ENCODE measurements at places on chromosomes 1 and 21.

DNA sequence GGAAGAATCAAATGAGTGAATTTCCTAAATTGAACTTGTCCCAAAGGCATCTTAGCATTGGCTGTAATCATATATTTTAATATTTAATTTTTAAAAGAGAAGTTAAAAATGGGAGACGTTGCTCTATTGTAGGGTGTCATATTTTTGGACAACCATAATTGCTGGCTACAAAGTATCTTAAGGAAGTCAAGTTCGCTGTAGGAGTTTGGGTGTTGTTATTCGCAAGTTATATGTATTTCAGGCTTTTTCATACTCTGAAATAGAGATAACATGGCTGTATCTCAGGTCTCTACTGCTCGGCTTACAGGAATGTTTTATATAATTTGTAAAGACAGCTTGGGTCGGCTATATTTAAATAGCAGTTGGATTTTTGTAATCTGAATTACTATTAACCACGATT, 852 bp downstream of the TMEM50A start:
- no peak for DNase-seq

DNA sequence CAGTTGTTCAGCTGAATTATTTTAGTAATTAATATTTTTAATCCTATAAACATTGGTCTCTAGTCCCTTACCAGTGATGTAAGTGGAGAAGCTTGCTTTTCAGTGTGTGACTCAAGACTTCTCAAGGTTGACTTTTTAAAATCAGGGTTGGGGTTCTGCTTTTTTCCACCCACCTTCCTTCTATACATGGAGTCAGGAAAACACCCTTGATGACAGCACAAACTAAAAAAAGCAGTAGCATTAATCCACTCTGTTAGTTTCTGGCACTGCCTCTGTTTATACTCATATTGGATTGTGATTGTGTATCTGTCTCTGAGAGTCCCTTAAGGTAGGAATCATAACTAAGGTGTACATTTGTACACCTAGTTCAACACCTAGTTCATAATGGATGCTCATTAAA, 8.3 kb upstream of the PLEKHO1 start:
- no peak for DNase-seq

DNA sequence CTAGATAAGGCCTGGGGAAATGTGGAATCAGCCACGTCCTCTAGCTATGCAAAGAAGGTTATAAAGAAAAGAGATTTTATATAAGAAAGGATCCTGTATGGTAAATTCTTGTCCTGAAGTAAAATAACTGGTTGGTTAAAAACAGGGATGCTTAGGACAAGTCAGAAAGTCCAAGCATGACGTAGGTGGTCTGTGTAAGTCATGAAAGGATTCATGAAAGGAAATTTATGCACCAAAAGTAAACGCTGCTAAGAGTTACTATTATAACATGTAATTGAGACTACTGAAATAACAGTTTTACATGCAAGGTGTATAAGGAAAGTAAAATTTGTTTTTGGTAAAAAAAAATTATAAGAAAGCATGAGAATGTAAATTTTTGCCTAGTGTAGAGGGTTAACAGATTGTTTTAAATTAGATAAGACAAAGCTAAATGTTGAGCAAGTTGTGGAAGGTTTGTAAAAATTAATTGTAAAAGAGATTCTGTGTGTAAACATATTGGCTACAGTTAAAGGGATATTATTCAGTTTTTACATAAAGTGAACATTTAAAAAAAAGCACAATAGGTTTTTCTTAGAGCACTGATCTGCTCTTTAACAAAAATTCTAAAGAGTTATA, 43.9 kb downstream of the PIGK start:
- DNase-seq: no peak

DNA sequence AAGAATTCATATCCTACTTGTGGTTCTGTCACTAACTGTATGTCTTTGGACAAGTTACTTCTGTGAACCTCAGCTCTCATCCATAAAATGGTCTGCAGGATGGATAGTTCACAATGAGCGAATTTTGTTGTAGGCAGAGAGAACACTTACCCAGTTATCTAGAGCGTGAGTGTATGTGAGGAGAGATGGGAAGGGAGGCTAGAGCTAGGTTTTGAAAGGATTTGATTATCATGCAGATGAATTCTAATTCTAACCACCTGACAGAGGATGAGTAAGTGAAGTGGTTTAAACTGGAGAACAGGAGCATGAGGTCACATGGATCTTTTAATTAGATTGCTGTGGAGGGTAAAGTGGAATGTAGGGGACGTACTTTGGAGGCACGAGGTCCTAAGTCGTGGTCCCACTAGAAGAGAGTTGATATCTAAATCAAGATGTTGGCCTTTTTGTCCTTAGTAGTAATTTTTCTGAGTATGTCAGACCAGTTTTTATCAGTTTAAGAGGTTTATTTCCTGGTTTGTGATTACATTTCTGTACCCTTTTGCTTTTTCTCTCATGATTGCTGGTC, 5.0 kb downstream of the SUCO start:
- no peak for DNase-seq

DNA sequence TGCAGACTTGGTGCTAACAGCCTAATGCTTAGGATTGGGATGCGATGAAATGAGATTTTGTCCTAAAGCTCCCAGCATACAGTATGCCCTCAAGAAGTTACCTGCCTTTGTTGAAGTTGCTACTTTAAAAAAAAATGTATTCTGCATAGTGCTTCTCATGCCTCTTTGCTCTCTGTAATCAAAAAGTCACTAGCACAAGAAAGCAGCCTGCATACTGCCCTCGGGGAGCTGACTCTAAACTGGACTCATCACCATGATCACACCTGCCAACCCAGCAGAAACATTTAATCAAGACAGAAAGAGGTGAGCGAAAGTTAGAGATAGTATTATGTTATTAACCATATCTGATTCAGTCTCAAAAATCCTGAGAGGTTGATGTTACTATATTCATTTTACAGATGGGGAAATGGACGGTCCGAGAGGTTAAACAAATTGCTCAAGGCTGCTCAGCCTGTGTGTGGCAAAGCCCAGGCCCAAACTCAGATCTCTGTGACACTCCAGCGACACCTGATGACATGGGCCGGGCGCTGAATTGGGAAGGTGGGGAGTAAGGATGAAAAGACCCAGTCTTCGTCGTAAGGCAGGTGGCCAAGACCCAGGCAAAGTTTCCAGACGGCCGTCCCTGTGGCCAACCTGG, 1.1 kb downstream of the BATF3 start:
- DNase-seq: peak; percentile 27

DNA sequence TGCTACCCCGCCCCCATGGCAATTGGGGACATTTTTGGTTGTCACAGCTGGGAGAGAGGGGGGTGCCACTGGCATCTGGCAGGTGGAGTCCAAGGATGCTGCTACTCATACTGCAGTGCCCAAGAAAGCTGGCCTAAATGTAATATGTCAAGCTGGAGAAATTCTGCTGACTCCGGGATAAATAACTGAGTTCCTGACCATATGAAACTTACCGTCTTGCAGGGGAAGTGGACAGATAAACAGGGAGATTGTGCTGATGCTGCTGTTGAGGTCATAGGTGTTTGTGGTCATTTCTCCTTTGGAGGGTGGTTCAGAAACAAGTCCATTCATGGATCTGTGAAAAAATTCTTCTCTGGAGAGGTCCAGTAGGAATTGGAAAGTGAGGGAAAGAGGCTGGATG, 54.4 kb downstream of the KAZN start:
- no peak for DNase-seq

- no peak for DNase-seq
Observed at GRCh38 chr1:8701794-8702471, 115.5 kb downstream of the RERE start.

GRCh38 chr1:213749558-213749957, 238.2 kb upstream of the PROX1 start:
- DNase-seq: no peak

DNA sequence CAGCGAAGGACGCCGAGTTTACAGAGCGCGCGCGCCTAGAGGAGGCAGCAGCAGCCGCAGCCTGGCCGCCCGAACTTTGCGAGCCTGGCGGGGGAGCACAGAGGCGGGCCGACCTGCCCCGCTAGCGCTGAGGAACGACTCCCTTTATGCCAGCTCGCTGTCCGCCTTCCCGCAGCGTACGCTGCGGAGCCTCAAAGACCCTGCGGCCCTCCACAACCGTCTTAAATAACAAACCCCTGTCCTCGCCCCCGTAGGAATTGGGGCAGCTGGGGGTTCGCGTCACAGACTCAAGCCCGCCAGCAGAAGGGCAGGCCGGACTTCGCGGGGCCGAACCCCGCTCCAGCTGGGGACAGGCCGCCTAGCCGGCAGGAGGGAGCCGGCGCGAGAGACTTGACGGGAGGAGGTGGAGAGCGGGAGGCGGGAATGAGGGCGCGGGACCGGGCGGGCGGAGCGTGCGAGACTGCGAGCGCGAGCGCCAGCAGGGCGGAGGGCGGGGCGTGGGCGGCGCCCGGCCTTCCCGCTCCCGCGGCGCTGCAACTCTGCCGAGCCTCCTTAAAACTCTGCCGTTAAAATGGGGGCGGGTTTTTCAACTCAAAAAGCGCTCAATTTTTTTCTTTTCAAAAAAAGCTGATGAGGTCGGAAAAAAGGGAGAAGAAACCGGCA, 1.8 kb upstream of the CDKN2C start:
- DNase-seq: peak; percentile 85

DNA sequence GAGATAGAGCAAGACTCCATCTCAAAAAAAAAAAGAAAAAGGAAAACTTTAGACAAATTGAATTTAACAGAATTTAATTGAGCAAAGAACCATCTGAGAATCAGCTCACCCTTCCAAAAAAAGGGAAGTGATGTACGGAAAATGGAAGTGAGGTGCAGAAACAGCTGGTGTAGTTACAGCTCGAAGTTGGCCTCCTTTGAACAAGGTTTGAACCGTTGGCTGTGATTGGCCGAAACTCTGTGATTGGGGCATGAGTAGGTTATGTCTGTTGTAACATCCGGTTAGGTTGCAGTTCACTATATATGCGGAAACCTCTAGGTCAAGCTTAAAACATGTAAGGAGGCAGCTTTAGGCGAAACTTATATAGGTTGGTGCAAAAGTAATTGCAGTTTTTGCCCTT, 97.9 kb upstream of the KIF26B start:
- no peak for DNase-seq

DNA sequence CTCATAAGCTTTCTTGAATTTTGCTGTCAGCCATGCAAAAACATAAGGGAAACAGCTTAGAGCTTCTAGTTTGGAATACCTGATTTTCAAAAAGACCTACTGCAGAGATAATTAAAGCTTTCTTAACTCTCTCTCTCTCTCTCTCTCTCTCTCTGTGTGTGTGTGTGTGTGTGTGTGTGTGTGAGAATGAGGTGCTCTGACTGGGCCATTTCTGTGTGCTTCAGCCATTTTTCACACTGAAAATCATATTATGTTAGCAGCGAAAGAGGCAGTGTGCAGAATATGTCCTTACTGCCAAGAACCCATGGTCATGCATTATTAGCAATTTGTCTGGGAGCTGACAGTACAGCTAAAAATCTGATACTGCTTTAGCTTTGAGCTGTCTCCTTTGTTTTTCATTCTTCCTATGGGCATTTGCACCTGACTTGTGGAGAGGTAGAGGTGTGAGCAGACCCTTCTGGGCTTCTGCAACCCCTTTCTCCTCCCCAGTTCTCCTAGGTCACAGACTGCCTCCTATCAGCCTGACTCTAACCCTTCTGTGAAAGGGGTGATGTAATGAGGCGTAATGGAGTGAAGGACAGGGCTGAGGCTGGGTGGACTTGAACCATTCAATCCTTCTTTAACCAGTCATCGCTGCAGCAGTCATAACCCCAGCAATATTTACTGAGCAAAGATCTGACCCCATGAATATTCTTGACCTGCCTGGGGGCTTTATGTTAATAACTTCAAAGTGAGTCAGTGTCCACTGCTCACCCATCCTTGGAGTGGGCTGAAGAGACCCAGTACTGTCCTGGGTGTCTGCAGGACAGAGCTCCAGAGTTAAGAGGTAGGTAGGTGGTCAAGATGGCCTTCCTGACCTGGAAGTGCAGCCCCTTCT, 61.2 kb downstream of the SYT6 start:
- no peak for DNase-seq

DNA sequence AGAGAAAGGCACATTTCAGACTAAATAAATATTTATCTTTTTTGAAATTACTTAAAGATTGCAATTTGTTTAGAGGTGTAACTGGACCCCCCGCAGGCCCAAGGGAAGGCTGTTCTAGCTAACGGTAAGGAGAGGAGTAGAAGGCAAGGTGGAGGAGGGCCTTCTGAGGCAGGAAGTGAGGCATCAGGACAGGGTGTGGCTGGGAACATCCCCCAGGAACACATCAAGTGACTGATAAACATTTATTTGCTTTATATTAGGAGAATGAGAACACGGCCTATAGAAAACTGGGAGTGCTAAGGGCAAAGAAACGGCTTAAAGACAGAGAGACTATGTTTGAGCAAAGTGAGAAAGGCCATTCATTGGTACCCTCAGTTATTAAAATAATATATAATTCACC, 23.2 kb downstream of the HIVEP3 start:
- DNase-seq: no peak

DNA sequence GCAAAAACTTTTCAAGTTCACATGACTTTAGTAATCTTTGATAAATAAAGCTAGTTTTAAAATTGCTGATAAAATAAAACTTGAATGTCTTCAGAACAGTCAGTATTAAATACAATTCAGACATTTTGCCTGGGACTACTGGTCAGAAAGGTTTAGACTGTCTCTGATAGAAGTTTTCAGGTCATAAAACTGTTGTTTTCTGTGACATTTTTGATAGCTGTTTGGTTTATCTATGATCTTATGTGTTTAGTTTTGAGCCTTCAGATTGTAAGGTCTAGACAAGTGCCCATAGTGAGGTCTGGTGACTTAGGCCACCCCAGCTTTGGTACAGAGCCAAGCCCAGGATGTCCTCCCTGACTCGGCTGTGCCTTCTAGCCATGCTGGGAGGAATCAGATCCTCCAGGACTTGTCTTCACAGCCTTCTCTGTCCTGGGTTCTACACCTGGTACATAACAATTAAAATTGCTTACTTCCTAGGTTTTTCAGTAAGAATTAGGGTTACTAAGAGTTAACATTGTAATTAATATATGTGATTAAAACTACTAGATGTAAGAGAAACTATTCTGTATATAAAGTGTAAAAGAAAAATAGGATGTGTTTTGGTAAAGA, 15.1 kb upstream of the DNAH14 start:
- DNase-seq: no peak

- no peak for DNase-seq
Observed at GRCh38 chr1:65836686-65837085, 44.0 kb downstream of the PDE4B start.

GRCh38 chr1:155018617-155019348, 14.8 kb downstream of the DCST2 start:
- no peak for DNase-seq

GRCh38 chr1:168273575-168273974, 7.1 kb upstream of the TBX19 start:
- DNase-seq: no peak

- DNase-seq: no peak
Observed at GRCh38 chr1:90782046-90782445, 64.9 kb upstream of the BARHL2 start.

Measured in type B pancreatic cell (in vitro differentiated cells).